A172 (cell line): ENCODE measurements at places on chromosomes 5 and 9. TPM values are rescaled to one million over a fixed set of nuclear protein-coding genes. Genes with fewer than 3 reads are reported as not detected.

DNA sequence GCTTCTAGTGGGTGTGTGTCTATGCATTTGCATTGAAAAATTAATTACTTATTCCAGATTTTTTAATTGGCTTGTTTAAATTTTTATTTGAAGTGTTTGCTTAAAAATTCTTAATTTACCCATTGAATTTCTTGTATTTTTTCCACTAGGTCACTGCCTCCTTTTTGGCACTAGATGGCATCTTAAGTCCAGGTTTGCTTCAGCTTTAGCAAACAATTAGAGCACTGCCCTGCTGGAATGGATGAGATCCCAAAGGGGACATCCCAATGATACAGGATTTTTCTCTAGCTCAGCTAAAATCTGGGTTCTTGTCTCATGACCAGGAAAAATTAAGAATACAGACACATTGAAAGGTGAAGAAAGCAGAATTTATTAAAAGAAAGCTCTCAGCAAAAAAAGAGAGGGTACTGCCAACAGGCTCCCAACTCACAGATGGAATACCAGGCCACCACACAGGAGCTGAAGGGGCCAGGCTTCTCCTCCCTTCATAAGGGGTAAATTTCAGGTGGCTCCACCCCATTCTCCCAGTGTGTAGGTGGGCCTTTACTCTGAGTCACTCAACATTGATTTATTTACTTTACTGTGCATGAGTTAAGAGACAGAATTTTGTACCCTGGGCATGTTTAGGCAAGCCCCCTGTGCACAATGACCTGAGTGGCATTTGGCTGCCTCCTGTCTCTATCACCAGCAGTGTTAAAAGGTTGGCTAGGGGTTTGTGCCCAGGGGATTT, 532.4 kb downstream of the ANXA1 start:
- DNase-seq, result peak; percentile 11

Gene MEIKIN
- not detected in 2 replicates for total RNA-seq

Gene TLE1
- total RNA-seq, result 10.4 and 12.1 TPM in 2 replicates

DNA sequence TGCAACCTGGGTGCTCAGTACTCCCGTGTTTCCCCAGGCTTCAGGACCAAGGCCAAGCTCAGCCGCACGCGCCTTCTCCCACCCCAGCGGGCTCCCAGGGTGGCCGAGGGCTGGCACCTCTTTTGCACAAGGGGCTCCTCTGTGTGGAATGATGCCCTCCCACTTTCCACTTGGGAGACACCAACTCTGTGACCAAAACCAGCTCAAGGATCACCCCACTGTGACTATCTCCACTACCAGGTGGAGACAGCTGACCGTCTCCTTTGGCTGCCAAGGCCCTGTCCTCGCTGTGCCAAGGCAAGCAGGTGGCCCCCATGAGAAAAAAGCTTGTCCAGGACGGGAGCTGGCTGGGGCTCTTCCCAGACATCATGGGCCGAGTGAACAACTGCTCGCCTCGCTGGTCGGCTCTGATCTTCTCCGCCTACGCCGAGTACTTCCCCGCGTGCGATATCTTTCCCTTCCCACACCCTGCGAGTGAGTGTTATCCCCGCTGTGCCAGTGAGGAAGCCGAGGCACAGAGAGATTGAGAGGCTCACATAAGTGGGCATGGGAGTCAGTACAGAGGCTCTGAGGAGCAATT, 132.8 kb downstream of the ZNF354C start:
- no peak for DNase-seq

DNA sequence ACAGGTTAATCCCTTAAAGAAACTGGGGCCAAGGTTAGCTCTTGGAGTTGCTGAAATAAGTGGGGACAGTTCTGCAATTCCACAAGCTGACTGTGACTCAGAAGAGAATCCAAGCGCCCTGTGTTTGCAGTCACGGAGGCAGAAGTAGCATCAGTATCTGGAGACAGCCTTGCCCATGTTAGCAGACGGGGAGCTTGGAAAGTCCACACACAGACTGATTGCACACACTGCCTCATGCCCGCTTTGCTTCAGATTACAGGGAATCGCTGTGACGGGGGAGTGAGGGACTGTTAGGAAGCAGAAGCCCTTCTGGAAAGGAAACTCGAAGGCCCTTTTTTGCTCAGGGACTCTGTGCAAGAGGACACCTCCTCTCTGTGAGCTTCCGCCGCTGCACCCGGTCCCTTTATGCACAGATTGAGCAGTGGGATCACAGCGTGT, 30.9 kb upstream of the PPP1R26 start:
- DNase-seq, result no peak
